ENCODE measurements at places on chromosomes 1 and 21.

DNA sequence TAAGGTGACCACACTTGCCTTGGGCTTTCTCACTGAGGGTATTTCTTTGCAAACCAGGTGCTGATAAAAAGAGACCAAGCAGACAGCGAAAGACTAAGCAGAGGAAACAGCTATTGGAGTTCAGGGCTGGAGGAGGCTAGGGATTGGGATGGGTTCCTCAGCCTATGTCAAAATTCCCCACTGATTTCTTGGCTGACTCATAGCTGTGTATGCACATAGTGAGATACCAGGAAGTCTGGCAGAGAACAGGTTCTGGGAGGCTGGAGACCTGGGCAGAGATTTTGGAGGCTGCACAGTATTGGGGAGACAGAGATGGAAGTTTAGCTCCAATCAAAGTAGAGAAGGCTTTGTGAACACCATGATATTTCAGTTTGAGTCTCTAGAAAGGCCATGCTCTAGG is 25.3 kb downstream of the YARS1 start:
- no peak for DNase-seq

DNA sequence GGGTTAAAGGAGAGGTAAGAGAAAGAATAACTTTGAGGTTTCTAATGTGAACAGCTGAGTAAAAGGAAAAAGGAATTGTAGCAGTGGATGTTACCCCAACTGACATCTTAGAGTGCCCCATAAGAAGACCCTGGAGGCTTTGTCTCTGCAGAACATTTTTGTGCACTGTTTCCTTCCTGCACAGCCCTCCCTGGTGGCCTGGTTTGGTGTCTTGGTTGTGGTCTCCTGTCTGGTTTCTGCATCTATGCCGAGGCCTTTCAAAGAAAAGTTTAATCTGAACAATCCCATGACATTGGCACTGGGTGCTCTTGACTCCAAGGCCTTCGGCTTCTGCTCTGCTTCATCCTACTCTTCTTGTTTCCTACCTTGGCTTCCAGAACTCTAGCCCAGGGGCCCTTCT is 57.8 kb downstream of the RHOU start:
- DNase-seq: no peak

DNA sequence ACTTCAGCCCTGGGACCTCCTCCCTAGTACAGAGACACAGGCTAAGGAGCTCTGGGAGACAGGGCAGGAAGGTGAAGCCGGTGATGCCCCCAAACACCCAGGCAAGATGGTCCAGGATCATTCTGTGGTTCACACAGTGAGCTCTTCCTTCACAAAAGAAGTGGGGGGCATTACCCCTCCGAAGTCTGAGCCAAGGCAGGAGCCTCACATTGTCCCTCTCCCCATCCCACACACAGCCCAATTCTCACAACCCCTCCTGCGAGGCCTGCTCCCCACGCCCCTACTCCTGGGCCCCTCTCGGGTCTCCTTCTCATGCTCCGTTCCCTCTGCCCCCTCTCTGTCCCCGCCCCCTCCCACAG is 10.7 kb downstream of the MEF2D start:
- no peak for DNase-seq

- no peak for DNase-seq
These were observed 10.6 kb upstream of the NUCKS1 start for GRCh38 chr1:205760606-205761005.

GRCh38 chr1:20551161-20551560 is 1.2 kb upstream of the FAM43B start:
- DNase-seq: no peak

- no peak for DNase-seq
These were observed 36.1 kb downstream of the CD247 start for GRCh38 chr1:167482184-167482583.

GRCh38 chr1:155591770-155592169 is 18.2 kb upstream of the MSTO1 start:
- no peak for DNase-seq

GRCh38 chr1:175363031-175363430 is 170.5 kb upstream of the KIAA0040 start:
- no peak for DNase-seq

GRCh38 chr21:38819719-38820159 is 14.0 kb downstream of the ETS2 start:
- no peak for DNase-seq

- no peak for DNase-seq
These were observed 24.2 kb downstream of the PLEKHA6 start for GRCh38 chr1:204335533-204335932.

DNA sequence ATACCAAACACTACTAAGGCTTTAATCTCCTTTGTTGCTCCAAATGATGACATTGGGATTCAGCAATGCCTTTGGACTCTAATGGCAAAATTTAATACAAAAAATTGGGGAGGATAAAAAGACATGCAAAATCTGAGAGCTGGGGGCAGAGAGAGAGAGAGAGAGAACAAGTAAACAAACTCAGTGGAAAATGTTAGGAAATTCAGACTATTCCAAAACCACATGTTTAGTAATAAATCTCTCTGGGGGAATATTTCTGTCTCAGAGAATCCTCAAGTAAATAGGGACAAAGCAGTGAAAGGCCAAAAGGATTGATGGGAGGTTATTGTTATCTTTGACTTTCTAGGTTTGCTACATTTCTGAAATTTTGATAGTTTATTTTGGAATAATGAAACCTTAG is 65.7 kb downstream of the PLA2G4A start:
- DNase-seq: no peak

DNA sequence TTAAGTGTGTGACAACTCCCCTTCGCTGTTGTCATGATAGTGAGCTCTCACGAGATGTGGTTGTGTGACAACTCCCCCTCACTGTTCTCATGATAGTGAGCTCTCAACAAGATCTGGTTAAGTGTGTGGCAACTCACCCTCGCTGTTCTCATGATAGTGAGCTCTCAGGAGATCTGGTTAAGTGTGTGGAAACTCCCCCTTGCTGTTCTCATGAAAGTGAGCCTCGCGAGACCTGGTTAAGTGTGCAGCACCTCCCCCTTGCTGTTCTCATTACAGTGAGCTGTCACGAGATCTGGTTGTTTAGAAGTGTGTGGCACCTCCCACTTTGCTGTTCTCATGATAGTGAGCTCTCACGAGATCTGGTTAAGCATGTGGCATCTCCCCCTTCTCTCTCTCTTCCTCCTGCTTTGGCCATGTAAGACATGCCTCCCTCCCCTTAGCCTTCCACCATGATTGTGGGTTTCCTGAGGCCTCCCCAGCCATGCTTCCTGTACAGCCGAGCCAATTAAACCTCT is 25.1 kb upstream of the LSS start:
- no peak for DNase-seq

DNA sequence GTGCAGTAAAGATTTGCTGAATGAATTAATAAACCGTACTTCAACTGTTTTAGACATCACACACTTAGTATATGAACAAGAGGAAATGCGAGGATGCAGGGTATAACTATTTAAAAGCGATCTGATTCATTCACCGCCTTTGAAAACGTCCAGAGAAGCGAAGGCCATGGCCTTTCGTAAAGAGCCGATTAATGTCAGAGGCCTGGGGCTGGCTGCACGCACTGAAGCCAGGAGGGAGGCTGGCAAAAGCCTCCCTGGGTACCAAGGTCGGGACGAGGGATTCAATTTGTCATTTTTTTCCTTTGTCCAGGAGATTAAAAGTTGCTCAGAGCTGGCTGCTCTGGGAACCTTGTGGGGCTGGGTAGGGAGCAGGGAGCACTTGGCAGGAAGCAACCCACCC is 307.4 kb downstream of the NPHP4 start:
- no peak for DNase-seq

- DNase-seq: no peak
These were observed 48.7 kb upstream of the SLC19A1 start for GRCh38 chr21:45590726-45591618.

GRCh38 chr1:104248385-104248784 is 498.7 kb downstream of the AMY1C start:
- DNase-seq: no peak

- DNase-seq: no peak
These were observed 1587.3 kb downstream of the NCAM2 start for GRCh38 chr21:22585558-22585957.

DNA sequence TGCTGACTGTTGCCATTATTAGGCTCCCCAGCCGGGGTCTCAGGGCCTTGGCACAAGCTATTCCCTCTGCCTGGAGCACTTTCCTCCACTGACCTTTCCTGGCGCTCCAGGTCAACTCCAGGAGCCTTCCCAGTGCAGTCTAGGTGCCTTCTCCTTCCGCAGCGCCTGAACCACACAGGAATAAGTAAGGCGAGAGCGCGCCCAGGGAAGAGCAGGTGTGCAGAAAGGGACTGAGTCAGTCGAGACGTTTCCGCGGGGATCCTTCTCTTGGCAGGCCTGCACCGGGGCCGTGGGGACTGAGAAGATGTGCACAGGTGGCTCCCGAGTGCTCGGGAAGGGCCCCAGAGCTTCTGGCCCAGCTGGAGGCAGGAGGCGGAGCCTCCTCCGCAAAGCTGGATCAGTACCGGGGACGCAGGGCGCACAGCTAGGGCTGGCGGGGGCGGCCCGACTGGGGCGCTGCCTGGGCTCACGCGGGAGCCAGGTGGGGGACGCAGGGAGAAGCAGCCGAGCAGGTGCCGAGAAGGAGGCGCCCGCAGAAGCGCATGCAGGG is 765 bp upstream of the BMP8A start:
- DNase-seq: no peak
